NCI-H2107 (cell line): ENCODE measurements at places on chromosomes 13 and 19.

- no peak for DNase-seq
Observed at GRCh38 chr13:48873081-48873480, 102.6 kb upstream of the FNDC3A start.

DNA sequence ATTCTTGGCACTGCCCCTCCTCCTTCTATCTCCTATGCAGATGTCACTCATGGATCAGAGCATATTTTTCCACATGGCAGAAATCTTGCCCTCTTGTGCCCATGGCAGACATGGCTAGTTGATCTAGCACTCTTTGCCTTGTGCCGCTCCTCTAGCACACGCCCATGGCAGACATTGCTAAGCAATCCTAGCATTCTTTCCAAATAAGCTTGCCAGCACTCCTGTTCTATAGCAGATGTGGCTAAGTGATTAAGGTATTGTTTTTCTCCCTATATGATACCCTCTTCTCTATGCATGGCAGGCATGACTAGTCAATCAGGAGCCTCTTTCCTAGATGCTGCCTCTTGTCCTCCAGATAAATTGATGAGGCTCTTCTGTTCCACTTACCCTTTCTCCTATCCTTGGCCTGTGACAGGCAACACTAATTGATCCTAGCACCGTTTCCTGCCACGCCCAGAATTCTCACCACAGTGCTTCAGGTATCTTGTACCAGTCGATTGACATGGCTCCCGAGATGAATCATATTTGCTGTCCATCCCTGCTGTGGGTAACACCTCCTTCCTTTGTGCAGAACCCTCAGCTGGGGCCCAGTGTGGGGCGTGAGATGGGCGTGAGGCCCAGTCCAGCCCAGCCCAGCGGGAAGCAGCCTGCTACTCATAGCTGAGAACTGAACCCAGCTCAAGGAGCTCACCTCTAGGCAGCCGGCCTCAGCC, 26.9 kb downstream of the TMED1 start:
- DNase-seq: no peak

- DNase-seq: no peak
Observed at GRCh38 chr19:46015687-46016425, 7.0 kb downstream of the PGLYRP1 start.

GRCh38 chr19:40576151-40576584, 505 bp upstream of the SHKBP1 start:
- no peak for DNase-seq

GRCh38 chr19:35328851-35329285, at the start of gene CD22:
CD22 (plus strand) TSS chr19:35329187; CDS start chr19:35332041, 2,854 bp downstream.
- no peak for DNase-seq

DNA sequence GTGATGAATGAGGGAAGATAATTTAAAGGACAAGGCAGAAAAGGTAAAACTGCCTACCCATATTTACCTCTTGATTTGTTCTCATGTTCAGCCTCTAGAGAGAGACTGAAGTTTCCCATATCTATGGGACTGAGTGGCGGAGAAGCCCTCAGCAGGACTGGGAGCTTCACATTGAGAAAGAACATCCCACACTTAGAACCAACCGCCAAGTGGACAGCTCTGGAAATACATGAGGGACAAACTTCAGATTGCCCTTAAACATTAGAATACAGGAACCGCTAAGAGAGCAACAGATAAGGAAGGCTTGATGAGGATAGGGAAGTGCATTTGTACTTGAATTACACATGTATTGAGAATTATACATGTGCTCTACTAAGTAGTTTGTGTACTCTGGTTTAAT, 316.0 kb upstream of the MIR17HG start:
- DNase-seq: no peak
